ENCODE measurements at places on chromosomes 12 and 14.

GRCh38 chr14:20295067-20295466 is 10.7 kb downstream of the TTC5 start:
- DNase-seq = no peak

DNA sequence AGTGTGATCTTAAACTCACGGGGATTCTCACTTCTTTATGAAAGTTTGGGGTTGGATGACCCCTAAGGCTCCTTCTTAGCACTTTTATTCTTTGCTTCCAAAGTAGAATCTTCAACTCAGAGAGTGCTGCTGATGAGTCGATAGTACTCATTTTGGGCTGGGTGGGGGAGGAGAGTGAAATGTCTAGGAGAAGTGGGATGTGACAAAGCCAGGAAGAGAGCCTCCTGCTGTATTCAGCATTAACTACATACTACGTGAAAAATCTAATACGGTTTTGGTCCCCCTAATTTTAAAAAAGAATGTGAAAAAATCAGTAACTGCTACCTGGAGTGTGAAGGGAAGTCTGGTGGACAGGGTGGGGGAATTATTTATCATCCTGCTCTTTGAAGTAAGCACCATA is 148.3 kb downstream of the SAMD4A start:
- no peak for DNase-seq

GRCh38 chr12:111462210-111462769 is 56.6 kb downstream of the SH2B3 start:
- no peak for DNase-seq

- DNase-seq = no peak
Measured at GRCh38 chr12:67989184-67989920, at the start of gene IFNG-AS1. Gene IFNG-AS1 (plus strand): TSS chr12:67989447.

DNA sequence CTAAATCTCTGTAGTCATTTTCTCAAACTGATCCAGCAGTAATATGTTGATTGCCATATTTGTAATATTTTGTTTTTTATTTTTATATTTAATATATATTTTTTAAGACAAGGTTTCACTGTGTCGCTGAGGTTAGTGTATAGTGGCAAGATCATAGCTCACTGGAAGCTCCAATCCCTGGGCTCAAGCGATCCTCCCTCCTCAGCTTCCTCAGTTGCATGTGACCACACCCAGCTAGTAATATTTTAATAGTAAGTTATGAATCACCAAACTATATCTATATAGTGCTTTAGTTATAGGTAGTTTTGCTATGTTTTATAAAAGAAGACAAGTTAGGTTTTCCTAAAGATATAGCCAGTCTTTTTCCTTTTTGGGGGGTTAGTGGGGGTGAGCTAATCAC is 22.0 kb upstream of the LRIG3 start:
- DNase-seq = no peak

GRCh38 chr12:132029503-132030300 is 80.0 kb downstream of the EP400 start:
- no peak for DNase-seq

GRCh38 chr12:3530548-3530947 is 39.5 kb downstream of the PRMT8 start:
- no peak for DNase-seq

GRCh38 chr12:738712-739111 is 13.7 kb upstream of the WNK1 start:
- no peak for DNase-seq
